ENCODE measurements at places on chromosomes 3 and 15. TPM values are rescaled to one million over a fixed set of nuclear protein-coding genes. Genes with fewer than 3 reads are reported as not detected.

FANCD2OS gene
- 0.36 TPM for polyA plus RNA-seq

ATP13A5 gene
- 0.60 TPM for polyA plus RNA-seq

FOXB1 gene
- not detected for polyA plus RNA-seq

NR2E3 gene
- polyA plus RNA-seq = 0.59 TPM

NEIL1 gene
- polyA plus RNA-seq = 31.7 TPM

SLC12A1 gene
- 0.06 TPM for polyA plus RNA-seq

C3orf85 gene
- not detected for polyA plus RNA-seq

STRIT1 gene
- not detected for polyA plus RNA-seq

MKRN2 gene
- 39.4 TPM for polyA plus RNA-seq

SQOR gene
- 11.7 TPM for polyA plus RNA-seq

All from right lung (tissue), 10 donors.